ENCODE measurements at places on chromosomes 2 and 18. TPM values are rescaled to one million over a fixed set of nuclear protein-coding genes. Genes with fewer than 3 reads are reported as not detected.

DNA sequence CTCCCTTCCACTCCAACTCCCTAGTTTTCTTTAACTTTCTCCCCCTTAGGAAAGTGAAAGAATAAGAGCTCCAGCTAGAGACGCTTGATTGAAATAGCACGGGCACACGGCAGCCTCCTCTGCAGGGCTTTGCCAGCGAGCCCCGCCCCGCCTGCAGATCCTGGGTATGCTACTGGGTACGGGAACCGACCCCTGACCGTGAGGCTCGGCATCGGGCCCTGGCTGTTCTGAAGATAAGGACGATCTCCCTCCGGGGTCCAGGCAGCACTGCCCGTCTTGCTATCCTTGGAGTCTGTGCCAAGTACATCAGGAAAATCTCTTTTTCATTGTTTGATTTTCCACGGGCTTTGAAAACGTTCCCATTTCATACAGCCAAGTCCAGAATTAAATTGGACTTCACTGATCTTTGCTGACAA lies 284.5 kb downstream of the MTX2 start:
- peak overlapping the region; percentile 46 for H3K4me3 ChIP-seq
- DNase-seq: no peak
- H3K4me1 ChIP-seq: peaks cover 11% of the 10 kb centered on the region

DNA sequence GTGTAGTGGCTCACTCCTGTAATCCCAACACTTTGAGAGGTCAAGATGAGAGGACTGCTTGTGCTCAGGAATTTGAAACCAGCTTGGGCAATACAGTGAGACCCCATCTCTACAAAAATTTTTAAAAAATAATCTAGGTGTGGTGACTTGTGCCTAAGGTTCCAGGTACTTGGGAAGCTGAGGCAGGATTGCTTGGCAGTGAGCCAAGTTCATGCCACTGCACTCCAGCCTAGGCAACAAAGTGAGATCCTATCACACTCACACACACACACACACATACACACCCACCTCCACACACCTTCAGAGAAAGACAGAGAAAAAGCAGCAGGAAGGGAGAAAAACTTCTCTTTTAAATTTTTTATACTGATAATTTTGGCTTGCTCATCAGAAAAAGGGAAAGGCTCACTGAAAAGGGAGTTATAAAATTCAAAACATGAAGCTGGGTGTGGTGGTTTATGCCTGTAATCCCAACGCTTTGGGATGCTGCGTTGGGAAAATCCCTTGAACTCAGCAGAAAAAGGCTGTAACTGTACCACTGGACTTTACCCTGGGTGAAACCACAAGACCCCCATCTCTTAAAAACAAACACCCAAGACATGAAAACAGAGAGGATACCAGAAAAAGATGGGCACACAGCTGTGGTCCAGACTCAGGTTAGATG lies 25.7 kb downstream of the FAM168B start:
- no peak for DNase-seq
- no peak overlapping the region for H3K4me3 ChIP-seq
- H3K27me3 ChIP-seq: no peaks in the 10 kb centered on the region

DNA sequence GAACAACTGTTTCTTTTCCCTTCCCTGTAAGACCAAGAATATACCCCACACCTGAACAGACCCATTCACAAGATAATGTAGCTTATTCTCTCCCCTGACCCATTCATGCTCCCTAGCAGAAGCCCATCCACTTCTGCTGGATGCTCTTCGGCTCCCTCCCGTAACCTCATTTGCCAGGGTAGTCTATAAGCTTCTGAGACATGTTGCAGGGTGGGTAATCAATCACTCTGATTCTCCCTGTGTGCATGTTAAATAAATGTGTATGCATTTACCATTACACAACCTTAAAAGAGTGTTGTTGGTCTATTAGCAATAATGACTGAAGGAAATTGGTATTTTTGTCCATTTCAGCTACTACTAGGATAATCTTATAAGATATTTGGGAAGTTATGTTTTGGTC lies 1.3 kb downstream of the SLC19A3 start:
- H3K36me3 ChIP-seq: no peaks in the 10 kb centered on the region
- no peak overlapping the region for H3K27ac ChIP-seq

DNA sequence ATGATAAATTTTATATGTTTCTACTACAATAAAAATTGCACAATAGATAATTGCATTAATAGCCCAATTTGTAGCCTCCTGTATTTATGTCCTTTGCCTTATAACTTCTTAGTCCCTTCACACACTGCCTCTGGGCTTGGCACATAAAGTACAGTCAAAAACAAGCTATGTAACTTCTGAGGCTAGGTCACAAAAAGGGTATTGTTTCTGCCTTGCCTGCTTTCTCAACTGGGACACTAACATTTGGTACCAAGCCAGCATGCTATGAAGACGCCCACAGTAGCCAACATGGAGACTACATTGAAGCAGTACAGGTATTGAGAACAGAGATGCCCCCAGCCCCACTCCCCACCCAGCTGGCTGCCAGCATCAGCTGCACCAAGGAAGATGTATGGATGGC lies 5.4 kb upstream of the SLC3A1 start:
- no peak overlapping the region for H3K27ac ChIP-seq
- H3K27me3 ChIP-seq: no peaks in the 10 kb centered on the region
- H3K4me3 ChIP-seq: no peak overlapping the region

DNA sequence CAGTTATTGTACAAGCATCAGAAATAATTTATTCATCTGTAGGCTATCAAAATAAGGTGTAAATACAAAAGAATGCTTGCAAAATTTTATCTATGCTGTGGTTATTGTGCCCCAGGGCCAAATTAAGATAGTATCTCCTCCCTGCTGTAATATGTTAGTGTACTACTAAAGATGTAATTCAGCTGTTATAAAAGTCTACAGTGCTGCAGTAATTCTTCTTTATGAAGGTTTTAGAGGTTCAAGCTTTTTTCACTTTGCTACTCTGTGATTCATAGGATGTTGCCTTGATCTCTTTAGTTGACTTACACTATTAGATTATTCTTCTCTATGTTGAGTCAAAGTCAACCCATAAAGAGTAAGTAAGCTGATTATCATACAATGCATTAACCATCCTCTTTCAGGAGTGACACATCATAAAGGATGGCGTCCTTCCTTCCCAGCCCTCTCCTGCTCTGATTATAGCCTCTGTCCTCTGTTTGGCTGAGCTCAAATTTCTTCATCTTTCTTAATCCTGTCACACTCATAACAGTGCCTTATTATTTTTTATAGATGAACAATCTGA lies 29.3 kb upstream of the DYNAP start:
- DNase-seq: no peak
- no peaks in the 10 kb centered on the region for H3K36me3 ChIP-seq
- H3K4me3 ChIP-seq: no peak overlapping the region
- H3K27me3 ChIP-seq: no peaks in the 10 kb centered on the region
- no peaks in the 10 kb centered on the region for H3K4me1 ChIP-seq

RABL2A gene
- total RNA-seq: 35.4 TPM

DNA sequence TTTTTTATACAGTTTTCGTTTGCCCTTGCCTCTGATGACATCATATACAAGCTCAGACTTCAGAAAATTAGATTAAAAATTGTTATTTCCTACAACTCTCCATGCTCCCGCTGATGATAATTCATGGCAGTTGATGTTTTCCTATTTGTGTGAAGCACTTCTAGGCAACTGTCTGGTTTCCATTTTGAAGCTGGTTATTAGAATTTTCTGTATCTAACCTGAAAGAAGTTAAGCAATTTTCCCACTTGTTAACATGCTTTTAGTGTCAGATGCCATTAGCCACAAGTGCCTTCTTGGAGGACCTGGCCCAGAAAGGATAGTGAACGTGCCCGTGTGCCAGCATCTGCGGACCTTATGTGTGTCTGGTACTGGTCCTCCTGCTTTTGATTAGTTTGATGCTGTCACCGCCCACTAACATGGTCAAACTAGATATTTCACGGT lies 347.6 kb upstream of the RAB12 start:
- no peak for DNase-seq
- peak overlapping the region; percentile 54 for H3K27ac ChIP-seq
- no peak overlapping the region for H3K4me3 ChIP-seq
- H3K36me3 ChIP-seq: no peaks in the 10 kb centered on the region
- H3K4me1 ChIP-seq: peaks cover 41% of the 10 kb centered on the region
- no peaks in the 10 kb centered on the region for H3K27me3 ChIP-seq

MALL gene
- total RNA-seq: 0.79 TPM

Data from neural crest cell (in vitro differentiated cells).